ENCODE measurements at places on chromosomes 7 and 10. TPM values are rescaled to one million over a fixed set of nuclear protein-coding genes. Genes with fewer than 3 reads are reported as not detected.

Gene KCNH2
- 3.6 TPM for total RNA-seq

Gene DUSP5
- 0.38 TPM for total RNA-seq

Gene MOGAT3
- total RNA-seq, result not detected

Gene BET1
- 9.9 TPM for total RNA-seq

Gene TAS2R3
- 11.4 TPM for total RNA-seq

All from naive thymus-derived CD4-positive, alpha-beta T cell (primary cell).